ENCODE measurements at places on chromosomes 11 and 22.

GRCh38 chr11:13949876-13950275, 12.6 kb upstream of the SPON1 start:
- no peak for DNase-seq

DNA sequence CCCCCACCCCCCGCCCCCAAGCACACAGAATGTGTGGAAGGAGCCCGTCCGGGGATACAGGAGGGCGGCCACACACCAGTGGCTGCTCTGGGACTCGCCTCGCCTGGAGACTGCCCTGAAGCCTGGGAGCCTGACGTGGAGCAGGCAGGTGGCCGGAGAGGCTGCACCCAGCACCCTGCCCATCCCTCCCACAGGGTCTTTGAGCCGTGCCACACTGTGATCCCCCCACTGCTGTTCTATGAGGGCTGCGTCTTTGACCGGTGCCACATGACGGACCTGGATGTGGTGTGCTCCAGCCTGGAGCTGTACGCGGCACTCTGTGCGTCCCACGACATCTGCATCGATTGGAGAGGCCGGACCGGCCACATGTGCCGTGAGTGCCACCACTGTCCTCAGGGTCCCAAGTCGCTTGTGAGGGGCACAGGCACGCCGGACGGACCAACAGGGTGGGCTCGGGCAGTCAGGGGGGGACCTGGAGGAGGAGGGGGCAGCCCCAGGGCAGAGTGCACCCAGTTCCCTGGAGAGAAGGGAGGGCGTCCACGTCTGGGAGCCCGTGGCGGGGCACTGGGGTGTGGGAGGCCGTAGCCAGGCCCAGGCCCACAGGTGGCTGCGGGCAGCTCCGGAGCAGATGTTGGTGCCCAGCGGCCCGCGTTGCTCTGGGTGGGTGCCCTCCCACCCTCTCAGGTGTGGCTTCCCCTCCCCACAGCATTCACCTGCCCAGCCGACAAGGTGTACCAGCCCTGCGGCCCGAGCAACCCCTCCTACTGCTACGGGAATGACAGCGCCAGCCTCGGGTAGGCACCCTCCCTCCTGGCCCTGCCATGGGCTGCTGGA, 27.0 kb upstream of the MUC5B start:
- no peak for DNase-seq

DNA sequence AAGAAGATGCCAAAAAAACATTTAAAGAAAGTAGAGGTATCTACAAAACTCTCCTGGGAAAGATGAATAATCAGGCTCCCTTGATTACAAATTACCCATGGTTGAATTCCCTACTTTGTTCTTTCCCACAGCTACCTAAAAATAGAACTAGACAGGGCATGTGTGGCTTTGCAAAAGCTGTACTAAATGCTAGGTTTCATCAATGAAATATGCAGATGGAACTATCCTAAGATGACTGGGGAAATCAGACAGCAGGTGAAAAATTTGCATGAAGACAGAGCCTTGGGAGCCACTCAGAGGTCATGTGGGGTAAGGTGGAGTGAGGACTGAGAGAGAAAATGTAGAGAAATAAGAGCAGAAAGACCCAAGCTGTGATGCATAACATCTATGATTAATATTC, 14.7 kb downstream of the LAYN start:
- no peak for DNase-seq

DNA sequence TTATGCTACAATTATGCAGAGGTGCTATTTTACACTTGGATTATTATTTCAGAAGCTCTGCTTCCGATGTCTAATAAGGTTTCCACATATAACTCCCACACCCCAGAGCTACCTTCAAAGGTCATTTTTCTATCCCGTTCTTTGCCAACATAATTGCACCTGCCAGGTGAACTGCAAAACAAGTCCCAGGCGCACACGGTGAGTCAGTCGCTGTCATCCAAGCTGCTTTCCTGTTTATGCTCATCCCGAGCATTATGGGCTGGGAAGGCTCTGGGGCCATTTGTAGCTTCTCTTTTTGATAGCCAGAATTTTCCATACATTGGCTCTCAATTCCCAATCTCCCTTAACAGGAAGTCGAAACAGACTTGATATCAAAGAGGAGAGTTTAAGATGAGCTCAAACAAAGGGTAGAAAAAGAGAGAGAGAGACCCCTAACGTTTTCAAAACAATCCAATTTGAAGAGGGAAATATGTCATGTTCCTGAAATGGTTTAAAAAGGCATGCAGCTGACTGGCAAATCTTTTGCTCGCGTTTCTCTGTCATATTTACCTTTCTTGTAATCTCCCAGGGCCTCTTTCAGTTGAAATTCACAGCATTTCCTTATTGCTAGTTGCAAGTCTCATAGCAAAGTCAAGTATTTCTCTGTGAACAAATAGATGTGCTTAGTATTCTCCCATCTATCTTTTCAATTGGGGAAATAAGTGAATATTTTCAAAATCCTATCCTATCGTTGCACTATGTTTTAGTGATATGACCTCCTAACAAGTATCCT, 815.9 kb downstream of the KCNA4 start:
- DNase-seq, result no peak

GRCh38 chr11:113341388-113342165, 27.2 kb downstream of the TTC12 start:
- no peak for DNase-seq

DNA sequence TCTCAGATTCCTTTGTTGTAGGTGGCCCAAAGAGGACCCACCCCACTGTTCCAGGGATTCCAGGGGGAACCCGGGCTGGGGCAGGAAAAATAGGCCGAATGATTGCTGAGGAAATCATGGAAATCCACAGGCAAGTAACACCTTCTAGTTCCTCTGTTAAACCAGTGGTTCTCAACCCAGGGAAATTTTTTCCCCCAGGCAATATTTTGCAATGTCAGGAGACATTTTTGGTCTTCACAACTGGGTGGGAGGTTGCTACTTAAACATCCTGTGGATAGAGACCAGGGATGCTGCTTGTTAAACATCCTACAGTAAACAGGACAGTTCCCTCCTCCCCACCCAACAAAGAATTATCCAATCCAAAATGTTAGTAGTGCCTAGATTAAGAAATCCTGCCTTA, 84.7 kb downstream of the BTBD10 start:
- DNase-seq, result no peak

GRCh38 chr11:112085822-112086421, 634 bp downstream of the TIMM8B start:
- no peak for DNase-seq

GRCh38 chr22:20009582-20010306, 6.9 kb downstream of the ARVCF start:
- no peak for DNase-seq

GRCh38 chr11:12091956-12092558, 18.3 kb upstream of the MICAL2 start:
- no peak for DNase-seq

GRCh38 chr11:100636536-100636935, 50.6 kb upstream of the ARHGAP42 start:
- DNase-seq, result no peak

GRCh38 chr11:72443016-72443415, 8.7 kb upstream of the CLPB start:
- no peak for DNase-seq

DNA sequence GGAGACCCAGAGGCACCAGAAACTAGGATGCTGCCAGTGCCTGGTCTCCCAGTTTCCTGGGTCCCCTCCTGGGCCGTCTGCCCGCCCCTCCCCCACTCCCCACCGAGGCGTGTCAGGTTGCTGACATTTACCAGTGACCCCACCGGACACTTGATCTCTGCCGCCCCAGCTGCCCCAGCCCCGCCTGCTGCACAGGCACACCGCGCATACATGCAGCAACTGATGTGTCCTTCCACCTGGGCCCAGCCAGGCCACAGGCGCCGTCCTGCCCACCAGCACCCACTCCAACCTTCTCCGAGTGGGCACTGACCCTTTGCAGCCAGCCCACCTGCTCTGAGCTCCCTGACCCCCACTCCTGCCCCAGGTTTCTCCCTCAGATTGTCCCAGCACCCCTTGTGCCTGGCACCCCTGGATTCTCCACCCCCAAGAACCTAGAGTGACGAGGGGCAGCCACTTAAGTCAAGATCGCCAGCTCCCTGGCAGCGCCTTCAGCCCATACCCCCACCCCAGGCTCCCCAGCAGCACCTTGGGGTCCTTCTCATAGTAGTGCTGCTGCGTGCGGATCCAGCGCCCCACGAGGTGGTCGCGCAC, 548 bp downstream of the PYGM start:
- no peak for DNase-seq

DNA sequence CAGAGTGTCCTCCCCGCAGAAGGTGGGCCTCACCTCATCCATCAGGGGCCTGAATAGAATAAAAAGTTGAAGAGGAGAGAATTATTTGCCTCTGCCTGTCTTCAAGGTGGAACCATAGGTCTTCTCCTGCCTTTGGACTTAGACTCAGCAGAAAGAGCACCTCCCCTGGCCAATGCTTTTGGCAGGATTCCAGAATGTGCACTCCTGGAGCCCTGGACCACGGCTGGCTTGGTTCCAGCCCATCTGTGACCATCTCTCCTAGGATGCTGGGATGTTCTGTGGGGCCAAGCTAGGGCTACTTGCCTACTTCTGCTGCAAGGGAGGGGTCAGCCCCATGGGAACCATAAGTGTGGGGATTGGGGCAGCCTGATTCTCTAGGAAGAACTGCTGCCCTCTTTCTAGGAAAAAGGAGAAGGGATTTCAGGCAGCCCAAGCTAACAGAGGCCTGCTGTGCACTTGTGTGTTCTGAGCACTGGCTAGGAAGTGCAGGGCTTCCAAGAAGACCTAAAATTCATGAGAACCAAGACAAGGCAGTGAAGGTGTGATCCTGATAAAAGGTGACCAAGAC, 32.2 kb upstream of the SHANK2 start:
- no peak for DNase-seq

GRCh38 chr11:44138980-44139379, 43.5 kb downstream of the EXT2 start:
- no peak for DNase-seq

GRCh38 chr11:79922641-79923040, 481.8 kb upstream of the TENM4 start:
- DNase-seq, result no peak

DNA sequence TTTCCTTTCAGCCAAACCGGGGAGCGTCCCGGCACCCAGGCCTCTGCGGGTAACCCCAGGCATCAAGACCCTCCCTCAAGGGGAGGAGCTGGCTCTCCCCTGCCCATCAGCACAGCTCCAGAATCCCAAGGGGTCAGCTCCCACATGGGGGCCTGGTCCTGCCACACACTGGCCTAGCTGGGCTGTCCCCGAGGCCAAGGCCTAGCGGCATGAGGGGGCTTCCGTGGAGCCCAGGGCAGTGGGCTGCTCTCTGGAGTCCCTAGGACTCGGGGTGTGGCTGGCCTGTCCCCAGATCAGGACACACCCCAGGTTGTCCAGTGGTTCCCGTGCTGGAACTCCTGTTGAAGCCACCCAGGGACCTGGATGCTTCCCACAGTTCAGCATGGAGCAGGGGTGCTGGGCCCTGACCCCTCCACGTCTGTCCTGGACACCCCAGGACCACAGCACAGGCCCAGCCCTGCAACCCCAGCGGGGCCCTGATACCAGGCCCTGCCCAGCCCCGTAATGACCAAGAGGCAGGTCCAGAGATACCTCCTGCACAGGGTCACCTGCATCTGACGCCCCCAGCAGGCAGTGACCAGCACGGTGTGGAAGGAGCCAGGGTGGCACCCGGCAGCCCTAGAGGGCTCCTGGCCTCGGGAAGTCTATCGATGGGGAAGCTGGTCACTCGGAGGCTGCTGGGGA, 5.5 kb downstream of the HRAS start:
- no peak for DNase-seq

GRCh38 chr22:40324468-40325305, 21.6 kb upstream of the ADSL start:
- DNase-seq, result no peak

GRCh38 chr11:2542406-2542805, 97.6 kb downstream of the KCNQ1 start:
- DNase-seq, result no peak

DNA sequence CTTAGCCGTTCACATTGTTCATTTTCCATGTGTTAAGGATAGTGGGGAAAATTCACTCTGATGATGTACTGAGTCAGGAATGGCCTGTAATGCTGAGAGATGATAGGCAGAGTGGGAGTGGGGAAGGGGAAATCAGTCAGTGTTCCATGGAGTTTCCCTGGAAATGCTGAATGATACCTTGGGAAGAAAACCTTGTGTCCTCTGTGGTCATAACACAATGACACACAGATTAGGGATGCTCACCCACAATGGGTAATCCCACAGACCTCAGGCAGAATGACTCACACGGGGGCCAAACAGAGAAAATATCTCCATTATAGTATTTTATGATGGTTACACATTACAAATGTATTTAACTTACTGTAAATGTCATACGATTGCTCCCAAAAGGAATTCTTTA, 118.0 kb downstream of the SNX19 start:
- DNase-seq, result no peak

- no peak for DNase-seq
Observed at GRCh38 chr22:45059296-45059695, 49.5 kb upstream of the PHF21B start.

GRCh38 chr11:14908214-14908880, 16.3 kb upstream of the CYP2R1 start:
- no peak for DNase-seq

GRCh38 chr11:20464518-20464917, 77.0 kb downstream of the PRMT3 start:
- DNase-seq, result no peak

- DNase-seq, result no peak
Observed at GRCh38 chr11:72885749-72886609, 71.8 kb downstream of the ATG16L2 start.

DNA sequence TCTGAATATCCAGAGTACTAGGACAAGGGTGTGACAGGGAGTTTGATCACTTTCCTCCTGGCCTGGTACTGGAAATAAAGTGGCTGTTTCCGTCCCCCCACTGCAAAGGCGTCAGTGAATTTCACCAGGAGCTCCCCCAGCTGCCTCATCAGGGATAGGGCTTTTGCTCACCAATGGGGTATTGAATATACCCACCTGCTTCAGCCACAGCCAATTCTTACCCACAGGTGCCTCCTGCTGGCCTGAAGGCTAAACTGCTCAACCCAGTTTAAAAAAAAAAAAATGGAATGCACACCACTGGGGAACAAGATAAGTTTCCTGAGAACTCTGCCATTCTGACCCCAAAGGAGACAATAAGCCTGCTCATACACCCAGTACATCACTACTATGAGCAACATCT, 65.3 kb upstream of the MS4A8 start:
- DNase-seq, result no peak
